ENCODE measurements at places on chromosomes 2 and 18.

DNA sequence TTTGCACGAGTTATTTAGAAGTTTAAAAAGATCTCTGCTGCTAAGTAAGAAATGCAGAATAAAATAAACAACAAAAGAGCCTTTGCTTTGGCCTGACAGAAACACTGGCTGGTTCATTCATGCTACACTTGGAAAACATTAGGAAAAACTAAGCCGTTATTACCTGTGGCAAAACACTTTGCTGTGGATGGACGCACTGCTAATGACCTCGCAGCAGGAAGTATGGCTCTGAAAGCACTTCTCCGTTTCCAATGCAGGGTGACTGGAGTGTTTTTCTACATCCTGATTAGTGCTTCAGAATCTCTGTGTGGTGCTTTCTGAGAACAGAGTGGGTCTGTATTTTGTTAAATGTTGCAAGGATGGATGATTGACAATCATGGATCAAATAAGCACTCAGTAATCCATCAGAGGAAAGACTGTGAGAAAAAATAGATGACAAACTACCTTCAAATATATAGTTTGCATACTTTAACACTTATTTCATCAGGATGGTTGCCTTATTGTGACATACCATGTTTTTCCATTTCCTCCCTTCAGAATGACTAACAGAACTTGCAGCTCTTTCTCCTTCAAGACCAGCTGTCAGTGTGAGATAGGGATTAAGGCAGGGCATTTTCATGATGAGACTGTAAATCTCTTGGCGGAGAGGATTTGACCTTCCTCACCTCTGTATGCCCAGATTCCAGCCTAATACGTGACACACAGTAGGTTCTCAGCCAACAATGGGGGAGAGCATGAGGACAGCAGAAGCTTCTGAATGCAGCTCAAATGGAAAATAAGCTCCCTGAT is 38.0 kb downstream of the LINC00305 start:
- DNase-seq, result no peak

- no peak for DNase-seq
These were observed 89.7 kb upstream of the MSH2 start for GRCh38 chr2:47313141-47313691.

- DNase-seq, result no peak
These were observed 164.3 kb downstream of the RPIA start for GRCh38 chr2:88855620-88856408.

DNA sequence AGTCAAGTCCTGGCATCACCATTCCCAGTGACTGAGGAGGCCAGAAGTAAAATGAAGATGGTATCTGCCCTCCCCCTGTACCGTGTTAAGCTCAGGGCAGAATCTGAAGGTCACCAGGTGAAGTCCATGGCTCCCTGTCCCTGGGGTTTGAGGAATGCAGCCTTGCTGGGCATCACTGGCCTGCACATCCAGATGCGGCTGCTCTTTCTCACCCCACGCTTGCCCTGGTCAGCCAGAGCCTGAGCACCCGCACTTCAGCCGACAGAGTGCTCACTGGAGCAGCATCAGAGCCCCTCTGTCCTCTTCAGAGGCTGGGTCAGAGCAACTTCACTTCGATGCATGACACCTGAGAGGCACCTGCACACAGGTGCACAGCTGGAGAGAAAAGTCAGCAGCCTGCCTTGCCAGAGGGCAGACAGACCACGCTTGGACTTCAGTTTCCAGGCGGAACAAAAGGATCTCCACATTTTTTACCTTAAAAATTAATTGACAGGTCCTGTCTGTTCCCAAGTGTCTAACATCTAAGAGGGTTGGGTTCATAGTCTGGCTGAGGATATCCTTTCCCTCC is 267.3 kb downstream of the ANAPC1 start:
- DNase-seq, result no peak

- no peak for DNase-seq
These were observed 222.0 kb downstream of the TMEM182 start for GRCh38 chr2:102983786-102984185.

GRCh38 chr2:101899871-101900270 is 91.9 kb upstream of the IL1R2 start:
- no peak for DNase-seq

GRCh38 chr2:12155303-12156051 is 409.0 kb downstream of the LPIN1 start:
- DNase-seq, result no peak

- DNase-seq, result no peak
These were observed 40.9 kb downstream of the USP14 start for GRCh38 chr18:199214-199613.

GRCh38 chr2:122636097-122636496 is 880.6 kb downstream of the TSN start:
- DNase-seq, result no peak

All from activated T-cell treated with anti-CD3 and anti-CD28 coated beads for 48 hours (primary cell).